Tibial artery (tissue), 4 donors: ENCODE measurements at places on chromosomes 3 and 15.

DNA sequence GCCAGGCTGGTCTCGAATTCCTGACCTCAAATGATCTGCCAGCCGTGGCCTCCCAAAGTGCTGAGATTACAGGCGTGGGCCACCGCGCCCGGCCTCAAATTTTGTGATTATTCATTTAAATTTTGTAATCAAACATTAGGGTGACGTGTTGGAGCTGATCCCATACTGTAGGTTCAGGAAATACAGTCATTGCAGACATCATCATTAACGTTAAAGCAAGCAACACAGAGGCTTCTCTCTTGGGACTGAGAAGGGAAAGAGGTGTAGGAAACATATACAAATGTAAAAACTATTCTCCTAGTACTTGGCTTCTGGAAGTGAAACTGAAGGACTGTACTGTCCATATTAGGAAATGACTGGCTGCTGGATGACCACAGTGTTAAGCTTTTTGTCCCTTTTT is 11.1 kb upstream of the ARID3B start:
- no peak for DNase-seq
- H3K4me1 ChIP-seq = no peaks in the 10 kb centered on the region
- no peak overlapping the region for H3K4me3 ChIP-seq
- H3K27me3 ChIP-seq = no peaks in the 10 kb centered on the region

GRCh38 chr15:59491062-59491461 is 53.1 kb downstream of the FAM81A start:
- DNase-seq = no peak
- no peak overlapping the region for H3K27ac ChIP-seq
- no peaks in the 10 kb centered on the region for H3K27me3 ChIP-seq
- no peaks in the 10 kb centered on the region for H3K4me1 ChIP-seq

GRCh38 chr3:149646181-149646766 is 11.6 kb downstream of the WWTR1 start:
- no peak for DNase-seq
- H3K36me3 ChIP-seq = no peaks in the 10 kb centered on the region
- peak overlapping the region; percentile 3 for H3K27ac ChIP-seq

DNA sequence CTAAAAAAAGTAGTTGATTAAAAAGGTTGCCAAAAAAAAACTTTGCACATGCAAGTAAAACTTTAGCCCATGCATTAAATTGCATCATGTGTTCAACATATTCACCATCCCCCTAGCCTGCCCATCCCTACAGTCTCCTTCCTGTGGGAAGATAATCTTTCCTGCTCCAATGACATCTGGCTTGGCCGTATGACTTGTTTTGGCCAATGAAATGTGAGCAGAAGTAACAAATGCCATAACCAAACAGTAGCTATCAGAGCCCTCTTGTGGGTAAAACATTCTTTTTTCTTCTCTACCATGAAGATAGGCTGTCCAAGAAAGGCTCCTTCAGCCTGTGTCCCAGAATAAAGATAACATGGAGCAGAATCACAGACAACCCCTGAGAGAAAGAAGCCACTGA is 15.3 kb downstream of the ERC2 start:
- H3K36me3 ChIP-seq = no peaks in the 10 kb centered on the region
- no peak overlapping the region for H3K27ac ChIP-seq
- H3K4me1 ChIP-seq = no peaks in the 10 kb centered on the region
- no peak for DNase-seq

GRCh38 chr3:132283440-132283839 is 33.8 kb upstream of the ACP3 start:
- no peaks in the 10 kb centered on the region for H3K4me1 ChIP-seq
- H3K36me3 ChIP-seq = no peaks in the 10 kb centered on the region
- H3K27ac ChIP-seq = no peak overlapping the region
- no peak overlapping the region for H3K4me3 ChIP-seq

DNA sequence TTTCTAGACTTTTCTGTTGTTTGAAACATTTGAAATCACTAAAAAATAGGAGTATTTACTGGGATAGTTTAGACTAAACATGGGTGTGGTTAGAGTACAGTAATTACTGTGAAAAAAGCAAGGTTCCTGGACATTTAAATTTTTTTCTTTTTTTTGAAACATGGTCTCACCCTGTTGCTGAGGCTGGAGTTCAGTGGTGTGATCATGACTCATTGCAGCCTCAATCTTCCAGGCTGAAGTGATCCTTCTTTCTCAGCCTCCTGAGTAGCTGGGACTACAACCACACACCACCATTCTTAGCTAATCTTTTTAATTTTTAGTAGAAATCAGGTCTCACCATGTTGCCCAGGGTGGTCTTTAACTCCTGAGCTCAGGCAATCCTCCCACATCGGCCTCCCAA is 20.4 kb upstream of the CELF6 start:
- H3K36me3 ChIP-seq = peaks cover 36% of the 10 kb centered on the region
- no peaks in the 10 kb centered on the region for H3K27me3 ChIP-seq
- no peaks in the 10 kb centered on the region for H3K4me1 ChIP-seq
- no peak overlapping the region for H3K27ac ChIP-seq
- no peak for DNase-seq

GRCh38 chr3:194089357-194090177 is 46.4 kb upstream of the HES1 start:
- H3K4me1 ChIP-seq = peaks cover 22% of the 10 kb centered on the region
- H3K4me3 ChIP-seq = no peak overlapping the region
- DNase-seq = peak; percentile 33
- no peak overlapping the region for H3K27ac ChIP-seq

GRCh38 chr15:99845009-99845408 is 111.8 kb upstream of the LYSMD4 start:
- DNase-seq = no peak
- no peak overlapping the region for H3K27ac ChIP-seq
- H3K4me1 ChIP-seq = no peaks in the 10 kb centered on the region
- no peaks in the 10 kb centered on the region for H3K36me3 ChIP-seq

GRCh38 chr3:126084768-126085180 is 850 bp upstream of the SLC41A3 start:
- H3K4me1 ChIP-seq = no peaks in the 10 kb centered on the region
- H3K27me3 ChIP-seq = no peaks in the 10 kb centered on the region
- H3K4me3 ChIP-seq = peak overlapping the region; percentile 87
- H3K36me3 ChIP-seq = no peaks in the 10 kb centered on the region

- peaks cover 34% of the 10 kb centered on the region for H3K27me3 ChIP-seq
- peaks cover 31% of the 10 kb centered on the region for H3K4me1 ChIP-seq
- H3K36me3 ChIP-seq = no peaks in the 10 kb centered on the region
Observed at GRCh38 chr3:54123776-54124196, 1.4 kb downstream of the CACNA2D3 start.

DNA sequence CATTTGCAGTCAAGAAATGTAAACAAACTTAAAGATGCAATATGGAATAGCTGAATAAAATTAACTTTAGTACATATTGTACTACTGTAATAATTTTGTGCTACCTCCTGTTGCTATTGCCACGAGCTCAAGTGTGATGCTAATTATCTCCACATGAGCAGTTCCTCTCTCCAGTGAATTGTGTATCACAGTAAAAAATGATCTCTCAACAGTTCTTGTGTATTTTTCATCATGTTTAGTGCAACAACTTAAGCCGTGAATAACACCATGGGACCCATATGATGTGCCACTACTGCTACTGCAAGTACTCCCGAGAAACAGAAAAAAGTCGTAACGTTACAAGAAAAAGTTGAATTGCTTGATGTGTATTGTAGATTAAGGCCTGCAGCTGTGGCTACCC is 12.4 kb downstream of the RIOX2 start:
- H3K4me1 ChIP-seq = no peaks in the 10 kb centered on the region
- H3K4me3 ChIP-seq = no peak overlapping the region
- no peak for DNase-seq
- H3K27ac ChIP-seq = no peak overlapping the region

GRCh38 chr3:87191175-87191574 is 35.9 kb upstream of the CHMP2B start:
- no peak for DNase-seq
- no peaks in the 10 kb centered on the region for H3K4me1 ChIP-seq
- H3K36me3 ChIP-seq = no peaks in the 10 kb centered on the region
- no peak overlapping the region for H3K27ac ChIP-seq
- H3K4me3 ChIP-seq = no peak overlapping the region
- no peaks in the 10 kb centered on the region for H3K27me3 ChIP-seq
